NCI-H1436 (cell line): ENCODE measurements at places on chromosomes 1 and 21.

GRCh38 chr21:32817208-32817607, 45.7 kb upstream of the PAXBP1 start:
- DNase-seq = no peak

DNA sequence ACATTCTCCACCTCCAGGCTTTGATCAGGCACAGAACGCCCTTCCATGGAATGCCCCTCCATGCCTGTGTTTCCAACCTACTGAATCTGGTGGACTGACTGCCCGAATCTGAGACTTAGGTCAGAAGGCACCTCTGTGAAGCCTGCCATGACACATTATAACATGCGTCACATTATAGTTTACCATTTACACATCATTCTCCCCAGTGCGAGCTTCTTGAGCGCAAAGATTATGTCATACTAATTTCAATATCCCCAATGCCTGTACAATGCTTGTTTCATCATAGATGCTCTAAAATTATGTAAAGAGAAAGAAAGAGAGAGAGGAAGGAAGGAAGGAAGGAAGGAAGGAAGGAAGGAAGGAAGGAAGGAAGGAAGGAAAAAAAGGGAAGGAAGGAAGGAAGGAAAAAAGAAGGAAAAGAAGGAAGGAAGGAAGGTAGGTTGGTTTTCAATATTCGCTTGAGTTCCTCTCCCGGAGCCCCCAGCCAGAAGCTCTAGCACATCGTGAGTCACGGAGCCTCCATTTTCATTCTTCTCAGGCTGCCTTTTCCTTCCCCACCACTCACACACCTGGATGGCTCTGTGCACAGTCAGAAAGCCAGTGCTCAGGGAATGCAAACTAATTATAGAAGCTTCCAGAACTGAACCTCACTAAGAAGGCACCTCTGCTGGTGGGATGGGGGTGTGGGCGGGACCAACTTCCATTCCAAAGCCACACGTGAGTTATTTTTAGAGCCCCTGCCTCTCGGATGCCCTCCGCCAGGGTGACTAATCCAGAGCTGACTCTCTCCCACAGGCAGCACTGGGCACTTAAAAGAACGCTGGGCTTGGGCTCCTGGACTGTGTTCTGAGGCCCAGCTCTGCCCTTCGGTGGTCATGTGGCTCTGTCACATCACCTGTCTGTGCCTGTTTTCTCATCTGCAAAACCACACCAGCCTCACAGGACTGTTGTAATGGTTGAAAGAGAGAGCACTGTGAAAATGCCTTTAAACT, 27.4 kb downstream of the LAMB3 start:
- DNase-seq = no peak

GRCh38 chr21:14712121-14712715, 166.1 kb upstream of the SAMSN1 start:
- no peak for DNase-seq

GRCh38 chr21:38263493-38263892, 6.7 kb downstream of the KCNJ15 start:
- no peak for DNase-seq

DNA sequence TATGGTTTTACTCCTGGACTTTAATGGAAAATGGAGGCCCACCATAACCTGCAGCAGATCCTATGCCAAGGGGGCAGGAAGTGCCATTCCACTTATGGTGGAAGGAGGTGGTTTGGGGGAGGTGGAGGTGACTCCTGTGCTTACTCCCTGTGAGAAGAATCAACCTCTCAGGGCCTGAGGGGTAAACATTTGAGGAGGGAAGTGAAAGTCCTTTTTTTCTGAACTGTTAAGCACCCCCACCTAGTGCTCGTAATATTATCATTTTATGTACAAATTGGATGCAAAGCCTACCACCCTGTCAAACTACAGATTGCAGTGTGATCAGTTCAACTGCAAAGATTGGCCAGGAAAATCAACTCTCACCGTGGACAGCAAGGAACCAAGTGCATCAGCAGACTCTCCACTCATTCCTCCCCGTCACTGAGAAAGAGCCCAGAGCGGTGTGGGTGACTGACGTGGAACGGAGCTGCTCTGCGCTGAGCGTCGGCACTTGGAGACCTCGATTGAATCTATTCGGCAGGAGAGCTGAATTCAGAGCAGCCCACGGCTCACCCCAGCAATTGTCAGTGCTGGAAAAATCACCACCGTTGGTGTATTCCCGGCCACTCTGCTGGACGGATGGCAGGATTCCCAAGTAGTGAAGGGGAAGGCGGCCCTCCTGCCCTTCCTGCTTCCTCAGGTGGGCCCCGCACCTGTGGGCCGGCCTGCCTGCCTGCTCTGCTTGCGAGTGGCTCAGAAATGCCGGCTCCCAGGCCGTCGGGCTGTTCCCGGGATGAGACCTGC, 46.8 kb upstream of the COX20 start:
- DNase-seq = no peak
